ENCODE measurements at places on chromosomes 12 and 14. TPM values are rescaled to one million over a fixed set of nuclear protein-coding genes. Genes with fewer than 3 reads are reported as not detected.

- no peak for DNase-seq
Observed at GRCh38 chr12:122932207-122932606, 34.1 kb downstream of the ABCB9 start.

DNA sequence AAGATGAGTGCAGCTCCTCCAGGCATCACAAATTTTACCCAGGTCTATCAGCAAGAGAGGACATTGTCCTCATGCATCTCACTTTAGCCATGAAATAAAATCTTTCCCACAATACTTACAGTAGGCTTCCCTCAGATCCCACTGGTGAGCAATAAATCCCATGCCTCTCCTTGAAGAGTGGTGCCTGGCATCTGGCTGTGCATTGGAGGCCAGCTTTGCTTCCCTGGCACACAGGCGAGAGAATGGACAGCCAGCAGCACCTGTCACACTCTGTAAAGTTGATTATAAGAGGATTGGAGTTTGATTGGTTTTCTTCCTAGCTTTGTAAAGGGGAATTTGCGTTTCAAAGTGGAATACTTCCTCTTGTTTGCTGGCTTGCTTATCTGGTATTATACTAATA lies 1153.9 kb downstream of the AACS start:
- no peak for DNase-seq

DNA sequence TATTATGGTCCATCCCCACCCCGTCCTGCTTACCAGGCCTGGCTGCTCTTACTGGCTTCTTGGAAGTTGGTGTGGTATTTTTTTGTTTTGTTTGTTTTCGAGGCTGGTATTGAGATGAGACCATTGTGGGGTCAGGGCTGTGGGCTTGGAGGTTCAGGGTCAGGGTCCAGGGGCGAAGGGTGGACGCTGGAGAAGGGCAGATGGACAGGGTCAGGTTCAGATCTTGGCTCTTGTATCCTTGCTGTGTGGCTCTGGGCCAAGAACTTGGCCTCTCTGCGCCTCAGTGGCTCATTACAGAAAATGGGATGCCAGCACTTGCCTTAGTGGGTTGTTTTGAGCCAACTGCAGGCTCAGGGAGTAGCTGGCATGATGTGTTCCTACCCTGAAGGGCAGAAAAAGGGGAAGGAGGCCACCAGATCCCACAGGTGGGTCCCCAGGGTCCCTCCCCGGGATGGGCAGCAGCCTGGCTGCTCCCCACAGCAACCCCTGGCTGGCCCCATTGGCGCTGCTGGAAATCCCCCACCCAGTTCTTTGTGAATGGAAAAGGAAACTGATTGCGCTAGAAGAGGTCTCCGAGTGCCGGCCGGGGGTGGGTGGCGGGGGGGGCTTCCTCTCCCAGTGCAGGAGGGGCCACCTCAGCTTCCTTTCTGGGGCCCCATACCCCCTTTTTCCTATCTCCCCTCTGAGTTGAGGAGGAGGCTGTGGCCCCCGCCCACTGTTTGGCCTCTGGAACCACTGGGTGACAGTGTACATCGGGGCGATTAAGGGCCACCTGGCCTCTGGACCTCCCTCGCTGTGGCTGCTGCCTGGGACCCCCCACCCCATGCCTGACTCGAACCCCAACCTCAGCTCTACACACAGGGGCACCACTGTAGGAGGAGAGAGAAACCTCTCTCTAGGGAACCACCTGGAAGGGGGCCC lies 25.0 kb downstream of the SH2B3 start:
- DNase-seq, result no peak

GRCh38 chr12:3920351-3921150 lies 47.4 kb upstream of the PARP11 start:
- no peak for DNase-seq

COX8C gene
- not detected for total RNA-seq

DNA sequence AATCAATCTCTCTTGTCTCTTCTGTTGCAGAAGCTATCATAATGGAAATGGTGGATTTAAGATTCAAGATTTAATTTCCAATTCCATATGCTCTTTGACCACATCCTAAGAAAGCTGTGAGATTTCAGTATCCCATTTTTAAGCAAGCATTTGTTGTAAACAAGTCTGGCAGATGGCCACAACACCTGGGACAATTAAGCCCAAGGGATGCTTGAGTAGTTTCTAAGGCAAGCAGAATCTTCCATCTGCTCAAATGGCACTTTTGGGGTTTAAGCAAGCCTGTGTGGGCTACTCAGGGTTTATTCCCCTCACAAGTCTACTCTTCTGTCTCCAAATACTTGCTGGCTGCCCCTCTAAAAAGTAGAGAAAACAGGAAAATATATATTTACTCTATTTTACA lies 304.7 kb upstream of the SYT1 start:
- no peak for DNase-seq

DNA sequence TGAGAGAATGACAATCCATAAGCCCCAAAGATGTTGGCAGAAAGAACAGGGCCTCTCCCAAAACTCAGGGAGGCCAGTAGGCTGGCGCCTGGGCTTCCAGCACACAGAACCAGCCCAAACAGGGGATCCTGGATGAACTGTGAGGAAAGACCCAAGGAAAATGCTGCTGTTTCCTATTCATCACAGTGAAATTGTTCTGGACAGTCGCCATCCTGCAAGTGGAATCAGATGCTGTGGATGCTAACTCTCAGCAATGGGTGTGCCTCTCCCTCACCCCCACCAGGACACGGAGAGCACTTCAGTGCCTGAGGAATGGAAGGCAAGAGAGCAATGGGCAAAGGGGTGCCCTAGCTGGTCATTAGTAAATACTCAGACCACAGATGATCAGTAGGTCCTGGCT lies 80.8 kb downstream of the ANO2 start:
- no peak for DNase-seq

GPR162 gene
- 10.0 TPM for total RNA-seq

DNA sequence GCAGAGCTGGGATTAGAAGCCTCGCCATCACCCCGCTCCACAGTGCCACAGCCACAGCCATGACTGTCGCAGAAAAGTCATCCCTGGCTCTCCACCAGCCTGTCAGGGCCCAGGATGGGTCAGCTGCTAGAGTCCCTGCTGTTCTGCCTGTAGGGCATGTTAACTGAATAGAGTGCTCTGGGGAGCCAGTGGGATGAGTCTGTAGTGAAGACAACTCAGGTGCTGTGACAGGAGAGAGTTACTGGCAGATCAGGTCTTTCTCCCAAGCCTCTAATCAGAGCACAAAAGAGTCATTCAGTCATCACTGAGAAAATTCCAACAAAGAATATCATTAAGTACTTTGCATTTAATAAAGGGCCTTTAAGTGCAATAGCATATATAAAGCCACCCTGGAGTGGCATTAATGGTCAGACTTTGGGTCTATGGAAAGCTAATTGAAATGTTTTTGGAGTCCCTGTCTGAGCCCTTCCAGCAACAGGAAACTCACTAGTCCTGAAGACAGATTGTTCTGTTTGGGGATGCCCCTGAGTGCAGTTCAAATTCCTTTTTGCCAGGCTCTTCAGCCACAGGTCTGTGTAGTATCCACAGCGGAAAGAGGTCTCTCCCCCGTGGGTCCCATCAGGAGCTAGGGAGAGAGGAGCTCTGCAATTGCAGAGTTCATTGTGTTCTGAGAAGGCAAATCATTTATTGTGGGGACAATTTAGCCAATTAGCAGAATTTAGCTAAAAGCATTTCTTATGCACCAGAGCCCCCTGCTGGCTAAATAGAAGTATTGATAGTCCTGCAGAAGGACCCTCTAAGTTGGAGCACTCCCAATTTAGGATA lies 45.2 kb upstream of the C14orf132 start:
- peak; percentile 91 for DNase-seq

- no peak for DNase-seq
Observed at GRCh38 chr12:3173008-3173553, 95.9 kb downstream of the TSPAN9 start.

- no peak for DNase-seq
Observed at GRCh38 chr14:32597771-32598170, 268.7 kb downstream of the AKAP6 start.

CPNE6 gene
- total RNA-seq, result not detected

TRMT5 gene
- total RNA-seq, result 17.8 TPM

DNA sequence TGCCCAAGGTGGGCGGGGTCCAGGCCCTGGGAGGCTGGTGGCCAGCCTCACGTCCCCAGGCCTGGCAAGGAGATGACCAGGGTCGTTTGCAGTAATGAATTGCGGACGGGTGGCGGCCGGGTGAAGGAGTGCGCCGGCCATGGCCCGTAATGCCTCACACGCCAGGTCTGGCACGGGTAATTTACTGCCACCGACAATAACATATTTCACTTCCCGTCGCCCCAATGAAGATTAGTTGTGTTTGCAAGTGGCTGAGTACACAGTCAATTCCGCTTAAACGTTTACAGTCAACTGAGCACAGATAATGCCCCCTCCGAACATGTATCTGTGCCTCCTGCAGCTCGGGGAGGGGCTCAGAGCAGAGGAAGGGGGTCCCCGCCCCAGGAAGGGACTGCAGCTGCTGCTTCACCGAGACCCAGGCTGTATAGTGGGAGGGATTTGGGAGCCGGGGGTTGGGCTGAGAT lies 48.3 kb downstream of the MVK start:
- DNase-seq, result peak; percentile 61

EFS gene
- 74.3 TPM for total RNA-seq

ZNF891 gene
- 7.2 TPM for total RNA-seq

GRCh38 chr14:36019126-36019525 lies 157.4 kb downstream of the PTCSC3 start:
- DNase-seq, result no peak

DNA sequence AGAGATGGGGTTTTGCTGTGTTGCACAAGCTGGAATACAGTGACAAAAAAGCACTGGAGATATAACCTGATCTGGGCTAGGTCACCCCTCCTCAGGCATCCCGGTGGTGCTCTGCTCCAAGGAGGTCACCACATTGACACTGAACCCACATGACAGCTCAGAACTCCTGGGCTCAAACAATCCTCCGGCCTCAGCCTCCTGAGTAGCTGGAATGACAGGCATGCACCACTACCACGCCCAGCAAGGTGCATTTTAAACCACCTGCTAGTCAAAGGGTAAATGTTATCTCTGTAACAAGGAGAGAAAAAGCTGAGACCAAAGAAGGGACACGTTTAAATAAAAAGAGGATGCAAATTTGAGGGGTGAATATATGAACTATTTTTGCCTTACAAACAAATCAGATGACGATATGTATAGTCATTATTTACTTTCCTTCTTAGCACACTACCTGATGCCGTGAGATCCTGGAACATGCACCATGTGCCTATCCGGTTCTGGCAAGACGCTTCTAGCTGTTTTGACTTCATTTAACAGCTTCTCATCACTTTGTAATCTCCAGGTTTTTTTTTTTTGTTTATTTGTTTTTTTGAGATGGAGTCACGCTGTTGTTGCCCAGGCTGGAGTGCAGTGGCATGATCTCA lies 135.1 kb downstream of the PPM1H start:
- no peak for DNase-seq

DNA sequence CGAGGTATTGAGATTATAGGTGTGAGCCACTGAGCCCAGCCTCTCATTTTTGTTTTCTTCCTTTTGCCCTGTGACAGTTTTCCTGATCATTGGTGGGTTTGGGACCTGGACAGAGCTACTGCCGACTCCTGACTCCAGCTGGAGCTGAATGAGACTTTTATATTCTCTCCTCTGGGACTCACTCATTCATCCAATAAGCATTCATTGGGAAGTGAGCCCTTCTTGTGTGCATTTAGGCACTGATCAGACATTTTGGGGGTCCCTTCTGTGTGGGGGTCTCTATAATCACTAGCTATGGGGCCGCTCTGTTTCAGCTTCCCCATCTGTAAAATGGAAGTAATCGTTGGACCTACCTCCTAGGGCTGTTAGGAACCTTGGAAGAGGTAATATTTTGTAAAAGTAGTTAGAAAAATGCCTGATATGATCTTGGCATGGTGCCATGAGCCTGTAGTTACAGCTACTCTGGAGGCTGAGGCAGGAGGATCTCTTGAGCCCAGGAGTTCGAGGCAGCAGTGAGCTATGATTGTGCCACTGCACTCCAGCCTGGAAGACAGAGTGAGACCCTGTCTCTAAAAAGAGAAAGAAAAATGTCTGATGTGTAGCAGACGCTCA lies 7.2 kb downstream of the SH2B3 start:
- no peak for DNase-seq

- no peak for DNase-seq
Observed at GRCh38 chr14:104582662-104583061, 3.1 kb downstream of the C14orf180 start.

AQP5 gene
- total RNA-seq, result not detected

DNA sequence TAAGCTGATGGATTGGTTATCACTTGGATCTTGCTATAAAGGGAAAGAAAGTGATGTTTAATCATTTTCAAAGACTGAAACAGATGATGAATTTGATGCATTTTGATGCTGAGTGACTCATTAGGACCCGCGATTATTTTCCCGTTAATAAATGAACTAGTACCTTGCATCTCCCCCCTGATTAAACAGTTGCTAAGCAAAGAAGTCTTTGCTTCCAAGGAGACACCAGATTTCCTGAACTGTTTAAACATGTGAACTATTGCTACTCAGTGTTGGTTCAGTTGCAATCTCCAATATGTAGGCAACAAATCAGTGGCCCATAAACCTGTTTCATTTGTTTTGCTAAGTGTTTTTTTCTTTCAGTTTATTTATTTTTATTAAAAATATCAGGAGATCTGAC lies 375.2 kb downstream of the AACS start:
- no peak for DNase-seq

RILPL1 gene
- 13.8 TPM for total RNA-seq

CHPT1 gene
- 6.5 TPM for total RNA-seq

DNA sequence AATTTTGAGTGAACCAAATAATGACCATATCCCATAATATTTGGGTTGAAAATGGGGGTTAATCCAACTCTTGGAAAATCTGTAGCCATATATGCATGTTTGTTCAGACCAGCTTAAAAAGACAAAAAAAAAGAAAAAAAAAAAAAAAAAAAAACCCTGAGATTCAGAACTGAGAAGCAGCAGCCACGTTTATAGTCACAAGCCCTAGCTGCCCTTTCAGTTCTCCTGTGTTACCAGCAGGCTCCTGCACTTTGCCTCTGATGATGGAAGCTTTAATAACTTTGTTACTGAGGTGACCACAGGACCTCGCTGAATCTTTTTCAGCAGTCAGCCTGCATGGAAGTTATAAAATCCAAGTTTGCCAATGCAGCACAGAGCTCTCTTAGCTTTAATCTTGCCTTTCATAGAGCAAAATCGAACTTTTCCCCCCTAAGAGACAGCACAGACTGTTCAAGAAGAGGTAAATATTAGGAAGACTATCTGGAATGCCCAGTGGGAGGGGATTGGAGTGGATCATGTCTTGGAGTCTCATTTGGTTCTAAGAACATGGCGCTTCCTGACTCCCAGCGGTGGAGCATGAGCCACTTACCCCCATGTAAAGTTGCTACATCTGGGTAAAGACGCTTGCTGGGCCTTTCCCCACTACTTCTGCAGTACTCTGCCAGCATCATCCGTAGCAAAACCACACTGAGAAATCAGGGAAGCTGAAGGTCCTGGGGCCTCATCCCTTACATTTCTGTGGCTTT lies 20.6 kb downstream of the GNG2 start:
- no peak for DNase-seq

- DNase-seq, result no peak
Observed at GRCh38 chr12:51122844-51123243, 39.4 kb upstream of the CSRNP2 start.
